Activated T-helper 2 cell treated with anti-CD3 and anti-CD28 coated beads, Interferon-gamma antibody, Interleukin-2, Interleukin-4, amounts not matched to agents 10 μg/mL and 5 μg/mL and 100 μg/mL, durations not matched to agents 14 hours and 24 hours and 36 hours (primary cell): ENCODE measurements at places on chromosomes 6 and 20.

DNA sequence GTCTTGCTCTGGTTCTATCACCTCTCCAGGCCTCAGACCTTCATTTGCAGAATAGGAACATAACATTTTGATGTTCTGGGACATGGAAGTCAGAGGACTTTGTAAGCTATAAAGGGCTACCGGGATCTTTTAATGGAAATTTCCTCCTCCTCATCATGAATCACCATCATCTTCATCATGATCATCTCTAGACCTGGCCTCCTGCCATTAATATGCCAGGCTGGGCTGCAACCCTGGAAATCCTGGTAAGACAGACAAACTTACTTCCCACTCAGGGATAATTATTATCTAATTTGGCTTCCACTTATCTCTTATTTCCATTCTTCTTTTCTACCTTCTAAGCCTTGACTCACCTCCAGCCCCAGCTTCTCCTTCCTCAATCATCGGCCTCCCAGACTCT lies 41.0 kb upstream of the MRPS18A start:
- DNase-seq: no peak

DNA sequence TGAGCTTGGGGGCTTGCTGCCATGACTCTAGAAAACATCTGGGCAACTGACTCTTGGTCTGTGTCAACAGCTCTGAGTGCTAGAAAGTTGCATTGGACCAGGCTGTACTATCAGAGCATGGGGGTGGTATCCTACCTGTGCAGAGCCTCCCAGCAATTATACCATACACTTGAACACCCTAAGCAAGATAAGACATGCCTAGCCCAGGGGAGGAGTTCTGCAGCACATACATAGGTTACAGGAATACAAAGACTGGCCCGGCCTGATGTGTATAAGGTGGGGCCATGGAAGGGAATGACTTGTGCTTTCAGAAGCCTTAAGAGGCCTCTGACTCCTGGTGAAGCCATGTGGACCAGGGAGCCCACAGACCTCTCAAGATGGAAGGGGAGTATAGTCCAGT lies 11.4 kb upstream of the MOCS1 start:
- DNase-seq: no peak

DNA sequence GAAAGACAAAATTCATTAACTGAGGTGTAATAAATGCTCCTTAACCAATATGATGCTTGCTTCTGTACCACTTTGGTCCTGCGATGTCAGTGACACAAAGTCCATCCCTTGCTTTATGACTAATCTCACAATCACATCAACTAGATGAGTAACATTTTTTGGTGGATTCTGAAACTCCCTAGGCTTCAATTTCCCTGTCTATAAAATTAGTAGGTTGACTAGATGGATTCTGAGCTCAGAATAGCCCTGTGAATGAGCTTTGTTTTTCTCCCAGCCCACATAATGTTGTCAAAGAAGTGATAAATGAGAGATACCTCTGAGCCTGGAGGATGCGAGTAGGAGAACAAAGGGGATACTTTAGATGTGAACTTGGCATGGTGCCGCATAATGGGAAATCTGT lies 9.1 kb downstream of the TXLNB start:
- DNase-seq: no peak

DNA sequence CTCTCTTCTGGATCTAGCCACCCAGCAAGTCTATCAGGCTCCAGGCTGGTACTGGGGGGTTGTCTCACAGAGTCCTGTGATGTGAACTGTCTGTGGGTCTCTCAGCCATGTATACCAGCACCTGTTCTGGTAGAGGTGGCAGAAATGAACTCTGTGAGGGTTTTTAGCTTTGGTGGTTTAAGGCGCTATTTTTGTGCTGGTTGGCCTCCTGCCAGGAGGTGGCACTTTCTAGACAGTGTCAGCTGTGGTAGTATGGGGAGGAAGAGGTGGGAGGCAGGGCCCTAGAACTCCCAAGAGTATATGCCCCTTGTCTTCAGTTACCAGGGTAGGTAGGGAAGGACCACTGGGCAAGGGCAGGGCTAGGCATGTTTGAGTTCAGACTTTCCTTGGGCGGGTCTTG lies 75.8 kb downstream of the SNAP91 start:
- no peak for DNase-seq

DNA sequence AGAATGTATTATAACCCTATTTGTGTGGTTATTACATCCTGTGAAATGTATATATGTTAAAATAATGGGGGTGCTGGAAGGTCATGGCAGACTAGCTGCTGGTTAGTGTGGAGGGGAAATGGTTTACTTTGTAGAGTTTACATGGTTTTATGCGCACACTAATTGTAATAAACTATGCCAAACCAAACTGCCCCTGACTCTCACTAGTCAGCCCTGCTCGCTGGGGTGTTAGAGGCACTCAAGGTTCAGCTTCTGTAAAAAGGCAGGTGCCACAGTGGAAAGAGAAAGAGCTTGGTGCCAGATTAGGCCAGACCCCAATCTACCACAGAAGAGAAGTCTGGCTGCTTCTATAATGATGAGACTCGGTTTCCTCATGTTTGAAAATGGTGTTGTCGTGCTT lies 52.7 kb downstream of the GOPC start:
- DNase-seq: no peak

GRCh38 chr6:344816-345340 lies 46.7 kb upstream of the IRF4 start:
- DNase-seq: no peak

DNA sequence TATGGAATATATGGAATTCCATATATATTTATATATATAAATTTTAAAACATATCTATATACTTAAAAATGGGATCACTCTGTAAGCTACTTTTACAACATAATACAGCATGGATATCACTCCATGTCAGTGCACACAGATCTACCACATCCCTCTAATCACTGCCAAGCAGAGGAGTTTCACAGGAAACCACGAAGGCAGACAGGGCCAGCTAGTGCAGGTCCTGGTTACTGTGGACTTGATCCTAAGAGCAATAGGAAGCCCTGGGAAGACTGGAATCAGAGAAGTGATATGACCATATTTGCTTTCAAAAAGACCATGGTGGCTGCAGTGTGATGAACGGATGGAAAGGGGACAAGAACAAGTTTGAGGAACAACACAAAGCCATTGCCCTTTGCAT lies 40.0 kb upstream of the NRN1 start:
- DNase-seq: no peak

- no peak for DNase-seq
These were observed 66.2 kb downstream of the ARMC2 start for GRCh38 chr6:108914235-108915022.

GRCh38 chr6:7649037-7649810 lies 59.2 kb downstream of the SNRNP48 start:
- no peak for DNase-seq

DNA sequence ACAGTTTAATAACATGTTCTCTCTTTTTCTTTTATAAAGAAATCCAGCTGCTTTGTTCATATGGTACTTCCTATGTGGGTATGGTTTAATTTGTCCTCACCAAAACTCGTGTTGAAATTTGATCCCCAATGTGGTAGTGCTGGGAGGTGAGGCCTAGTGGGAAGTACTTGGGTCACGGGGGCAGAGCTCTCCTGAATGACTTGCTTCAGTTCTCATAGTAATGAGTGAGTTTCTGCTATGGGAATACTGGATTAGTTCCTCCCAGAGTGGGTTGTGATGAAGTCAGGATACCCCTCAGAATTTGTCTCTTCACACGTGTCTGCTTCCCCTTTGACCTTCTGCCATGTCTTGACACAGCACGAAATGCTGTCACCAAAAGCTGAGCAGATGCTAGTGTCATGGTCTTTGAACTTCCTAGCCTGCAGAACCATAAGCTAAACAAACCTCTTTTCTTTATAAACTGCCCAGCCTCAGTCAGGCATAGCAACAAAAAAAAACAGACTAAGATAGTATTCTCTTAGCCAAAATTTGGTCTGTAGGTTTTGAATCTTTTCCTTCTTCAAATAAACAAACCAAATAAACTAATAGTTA lies 87.8 kb upstream of the HS3ST5 start:
- DNase-seq: no peak

DNA sequence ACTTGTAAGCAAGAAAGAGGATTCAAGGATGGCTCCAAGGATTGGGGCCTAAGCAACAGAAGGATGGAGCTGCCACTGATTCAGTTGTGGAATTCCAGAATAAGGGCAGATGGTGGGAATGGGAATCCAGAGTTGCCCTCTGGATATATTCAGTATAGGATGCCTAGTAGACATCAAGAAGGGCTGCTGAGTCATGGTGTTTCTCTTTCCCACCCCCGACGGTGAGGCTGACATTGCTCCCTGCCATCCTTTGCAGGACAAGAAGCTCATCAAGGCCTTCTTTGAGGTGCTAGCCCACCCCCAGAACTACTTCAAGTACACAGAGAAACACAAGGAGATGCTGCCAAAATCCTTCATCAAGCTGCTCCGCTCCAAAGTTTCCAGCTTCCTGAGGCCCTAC lies 11.2 kb upstream of the ZNF76 start:
- DNase-seq: no peak

DNA sequence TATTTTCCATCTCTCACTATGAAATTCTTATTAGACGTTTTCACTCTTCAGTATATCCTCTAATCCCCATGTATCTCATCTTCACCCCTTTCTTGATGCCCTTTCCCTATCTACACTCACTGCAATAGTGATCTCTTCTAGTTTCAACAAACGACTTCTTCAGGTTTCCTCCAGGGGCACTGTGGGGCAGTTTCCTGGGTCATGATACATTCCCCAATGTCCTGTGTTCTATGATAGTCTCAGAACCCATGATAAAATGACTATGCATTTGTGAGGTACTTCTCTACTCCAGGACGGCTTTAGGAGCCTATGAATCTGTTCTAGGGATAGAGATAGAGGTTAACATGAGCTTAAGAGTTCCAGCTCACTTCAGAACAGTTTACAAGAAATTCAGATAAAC lies 183.3 kb downstream of the FOXC1 start:
- no peak for DNase-seq

- peak; percentile 81 for DNase-seq
These were observed 10.7 kb downstream of the TUBB start for GRCh38 chr6:30730601-30731435.

GRCh38 chr6:37459981-37460800 lies 27.2 kb downstream of the CMTR1 start:
- DNase-seq: no peak
